Daoy (cell line): ENCODE measurements at places on chromosomes 11 and 22. TPM values are rescaled to one million over a fixed set of nuclear protein-coding genes. Genes with fewer than 3 reads are reported as not detected.
A peak's percentile ranks its signal among the peaks of the same experiment; 100 is the strongest.

GRCh38 chr11:90219438-90219837 lies 3.4 kb downstream of the CHORDC1 start:
- no peak for DNase-seq

GRCh38 chr11:85941380-85941973 lies 86.3 kb downstream of the CCDC83 start:
- peak; percentile 50 for DNase-seq

DNA sequence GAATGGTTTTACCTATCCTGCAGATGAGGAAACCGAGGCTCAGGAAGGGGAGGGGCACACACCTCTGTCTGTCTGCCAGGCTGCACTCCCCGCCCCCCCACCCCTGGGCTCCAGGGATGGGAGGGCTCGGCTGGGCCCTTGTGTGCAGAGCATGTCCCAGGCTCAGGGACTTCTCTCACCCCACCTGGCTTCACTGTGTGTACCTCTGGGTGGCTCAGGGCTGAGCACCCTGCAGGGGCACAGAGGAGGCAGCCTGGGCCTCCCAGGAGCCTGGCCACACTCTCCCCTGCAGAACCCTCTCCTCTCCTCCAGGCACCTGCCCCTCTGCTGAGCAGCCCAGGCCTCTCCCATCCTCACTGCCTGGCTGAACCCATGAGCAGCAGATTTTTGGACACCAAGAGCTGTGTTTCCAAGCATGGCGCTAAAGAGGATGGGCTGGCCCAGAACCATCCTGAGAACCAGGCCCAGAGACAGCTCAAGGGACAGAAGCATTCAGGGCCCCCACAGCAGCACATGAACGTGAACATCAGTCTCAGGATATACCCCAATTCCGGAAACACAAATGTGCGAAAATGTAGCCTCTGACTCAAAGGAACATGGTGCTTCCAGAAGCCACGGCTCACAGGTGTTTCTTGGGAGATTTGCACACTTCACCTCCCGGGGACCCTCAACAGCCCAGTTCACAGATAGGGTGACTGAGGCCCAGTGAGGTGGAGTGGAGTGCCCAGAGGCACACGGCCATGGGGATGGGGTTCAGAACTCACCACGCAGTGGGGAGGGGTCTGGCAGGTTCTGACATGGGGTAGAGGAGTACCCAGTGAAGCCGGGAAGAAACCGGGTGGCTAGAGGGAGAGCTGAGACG lies 10.5 kb downstream of the EMID1 start:
- no peak for DNase-seq

- no peak for DNase-seq
These were observed 45.7 kb upstream of the CD5 start for GRCh38 chr11:61056571-61056970.

Gene MYBPC3
- not detected in 2 replicates for total RNA-seq
